ENCODE measurements at places on chromosomes 5 and 9.

DNA sequence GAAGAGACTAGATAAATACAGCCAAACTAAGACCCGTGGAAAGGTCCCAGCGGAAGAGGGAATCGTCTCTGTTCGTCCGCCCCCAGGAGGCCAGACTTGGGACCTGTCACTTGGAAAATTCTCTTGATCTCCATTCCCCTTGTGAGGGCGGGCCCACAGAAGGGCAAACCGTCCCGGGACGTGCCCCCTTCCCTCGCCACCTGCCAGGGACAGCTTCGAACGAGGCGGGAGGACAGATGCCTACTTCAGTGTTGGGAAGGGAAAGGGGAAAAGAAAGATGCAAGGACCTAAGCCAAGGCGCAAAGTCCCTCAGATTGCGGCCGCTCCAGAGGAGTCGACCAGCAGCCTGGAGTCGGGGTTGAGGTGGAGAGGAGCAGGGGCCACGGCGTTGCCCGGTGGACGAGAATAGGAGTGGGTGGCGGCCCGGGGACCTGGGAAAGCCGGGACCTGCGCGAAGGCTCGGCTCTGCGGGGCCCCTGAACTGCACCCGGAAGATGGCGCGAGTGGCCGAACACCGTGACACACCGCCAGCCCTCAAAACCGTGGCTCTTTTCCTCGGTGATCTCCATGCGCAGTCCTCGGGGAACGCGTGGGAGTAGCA, 4.4 kb upstream of the EBF1 start:
- peak; percentile 42 for DNase-seq

GRCh38 chr5:53667621-53668020, 107.2 kb downstream of the NDUFS4 start:
- DNase-seq: no peak

DNA sequence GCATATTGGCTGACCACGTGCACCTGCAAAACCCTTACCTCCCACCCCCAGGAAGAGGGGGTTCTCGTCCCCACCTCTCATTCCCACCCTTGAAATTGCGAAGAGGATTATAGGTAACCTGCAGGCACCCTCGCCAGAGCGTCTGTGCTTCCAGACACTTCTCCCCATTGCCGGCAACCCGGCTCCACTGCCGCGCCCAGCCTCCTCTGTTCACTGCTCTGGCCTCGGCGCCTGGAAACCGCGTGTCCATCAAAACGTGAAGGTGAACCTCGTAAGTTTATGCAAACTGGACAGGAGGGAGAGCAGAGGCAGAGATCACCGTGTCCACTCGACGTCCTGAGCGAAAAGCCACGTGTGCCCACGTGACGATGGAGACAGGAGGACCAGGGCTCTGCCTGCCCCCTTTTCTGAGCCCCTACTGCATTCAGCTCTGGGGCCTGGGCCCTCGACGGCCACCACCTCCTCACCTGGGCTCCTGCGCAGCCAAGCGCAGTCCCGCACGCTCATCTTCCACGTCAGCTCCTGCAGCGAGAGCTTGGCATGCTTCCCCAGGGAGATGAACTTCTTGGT, 1.9 kb downstream of the TERT start:
- no peak for DNase-seq

GRCh38 chr5:112706446-112707016, 31.2 kb upstream of the APC start:
- no peak for DNase-seq

DNA sequence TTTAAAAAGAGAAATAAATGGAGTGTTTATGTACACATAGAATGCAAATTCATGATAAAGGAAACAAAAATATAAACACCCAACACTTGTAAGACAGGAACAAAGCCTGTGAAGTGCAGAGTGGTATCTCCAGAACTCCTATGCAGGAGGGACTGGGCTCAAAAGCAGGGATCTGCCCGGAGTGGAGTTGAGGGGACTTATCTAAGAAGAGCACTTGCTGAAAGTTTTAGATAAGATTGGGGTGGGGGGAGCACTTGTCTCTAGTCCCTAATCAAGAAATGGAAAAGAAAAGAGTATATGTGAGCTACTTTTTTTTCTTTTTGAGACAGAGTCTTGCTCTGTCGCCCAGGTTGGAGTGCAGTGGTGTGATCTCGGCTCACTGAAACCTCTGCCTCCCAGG, 840.4 kb downstream of the MAT2B start:
- no peak for DNase-seq

GRCh38 chr9:22169243-22169642, 160.1 kb upstream of the CDKN2B start:
- DNase-seq: peak; percentile 63

GRCh38 chr5:74630453-74631066, 10.0 kb downstream of the ENC1 start:
- peak; percentile 68 for DNase-seq

DNA sequence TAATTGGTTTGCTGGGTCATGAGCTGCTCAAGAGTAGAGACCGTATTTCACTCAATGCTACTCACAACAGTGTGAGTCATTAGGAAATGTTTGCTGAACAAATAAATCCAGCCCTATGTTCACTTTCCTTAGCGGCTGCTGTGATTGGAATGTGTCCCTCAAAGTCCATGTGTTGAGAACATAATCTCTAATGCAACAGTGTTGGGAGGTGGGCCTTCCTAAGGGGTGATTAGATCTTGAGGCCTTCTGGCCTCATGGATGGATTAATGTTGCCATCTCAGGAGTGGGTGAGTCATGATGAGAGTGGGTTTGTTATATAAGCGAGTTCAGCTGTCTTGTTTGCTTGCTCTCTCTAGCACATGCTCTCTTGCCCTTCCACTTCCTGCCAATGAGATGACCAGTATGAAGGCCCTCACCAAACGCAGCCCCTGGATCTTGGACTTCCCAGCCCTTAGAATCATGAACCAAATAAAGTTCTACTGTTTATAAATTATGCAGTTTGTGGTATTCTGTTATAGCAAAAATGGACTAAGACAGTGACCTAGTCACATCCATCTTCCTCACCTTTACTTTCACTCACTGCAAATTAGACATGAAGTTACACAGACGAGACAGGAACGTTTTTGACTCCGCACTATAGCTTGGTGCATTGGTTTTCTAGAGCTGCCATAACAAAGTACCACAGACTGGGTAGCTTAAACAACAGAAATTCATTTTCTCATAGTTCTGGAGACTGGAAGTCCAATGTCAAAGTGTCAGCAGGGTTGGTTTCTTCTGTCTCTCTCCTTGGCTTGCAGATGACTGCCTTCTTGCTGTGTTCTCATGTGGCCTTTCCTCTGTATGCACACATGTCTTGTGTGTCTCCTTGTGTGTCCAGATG, 50.9 kb upstream of the FAM169A start:
- DNase-seq: no peak

GRCh38 chr9:15373881-15374280, 48.8 kb upstream of the SNAPC3 start:
- DNase-seq: no peak

DNA sequence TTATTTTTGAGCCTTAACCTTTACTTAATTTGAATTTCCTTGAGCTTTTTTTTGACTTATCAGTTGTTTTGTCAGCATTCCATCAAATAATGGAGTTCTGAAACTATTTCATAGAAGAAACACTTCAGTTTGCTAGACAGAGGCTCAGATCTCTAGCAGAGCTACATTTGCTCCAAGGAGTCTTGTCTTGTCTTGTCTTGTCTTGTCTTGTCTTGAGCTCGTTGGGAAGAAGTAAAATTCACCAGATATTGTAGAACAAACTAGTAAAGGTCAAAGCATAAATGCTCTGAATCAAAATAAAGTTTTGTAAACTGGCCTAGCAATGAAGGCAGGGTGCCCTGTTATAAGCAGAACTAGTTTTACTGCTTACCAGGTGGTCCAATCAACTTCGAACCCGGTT, 33.5 kb downstream of the RAB24 start:
- no peak for DNase-seq

DNA sequence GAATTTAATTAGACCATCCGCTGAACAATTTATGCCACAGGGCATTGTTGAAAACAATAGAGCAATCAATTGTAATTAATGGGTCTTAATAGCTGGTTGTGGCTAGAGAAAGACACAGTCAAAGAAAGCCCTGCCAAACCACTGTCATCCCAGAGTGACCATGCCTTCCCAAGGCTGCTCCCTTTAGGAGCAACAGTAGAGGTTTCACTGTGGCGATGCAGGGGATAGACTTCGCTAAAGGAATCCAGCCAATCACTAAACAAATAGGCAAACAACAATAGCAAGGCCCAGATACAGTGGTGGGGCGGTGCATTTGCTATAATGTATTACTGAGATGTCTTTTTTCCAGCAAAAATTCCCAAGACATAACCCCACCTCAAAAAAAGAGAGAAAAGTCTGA, 87.8 kb upstream of the SLC27A6 start:
- DNase-seq: no peak

DNA sequence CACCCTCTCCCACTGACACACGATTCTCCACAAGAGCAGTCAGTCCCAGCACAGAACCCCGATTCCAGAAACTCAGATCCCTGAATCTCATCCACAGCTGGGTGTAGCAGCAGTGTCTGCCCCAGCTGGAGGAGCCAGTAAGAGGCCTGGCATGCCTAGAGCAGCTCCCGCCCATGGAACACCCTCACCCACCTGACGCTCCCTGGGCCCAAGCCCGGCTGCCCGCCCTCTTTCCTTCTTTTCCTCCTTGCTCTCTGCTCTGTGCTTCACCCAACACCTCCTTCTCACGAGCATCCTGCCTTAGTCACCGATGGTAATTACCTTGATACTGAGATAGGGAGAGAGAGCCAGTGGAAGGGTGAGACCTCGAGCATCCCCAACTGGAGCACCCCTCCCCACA, 8.7 kb downstream of the PCDH1 start:
- no peak for DNase-seq

DNA sequence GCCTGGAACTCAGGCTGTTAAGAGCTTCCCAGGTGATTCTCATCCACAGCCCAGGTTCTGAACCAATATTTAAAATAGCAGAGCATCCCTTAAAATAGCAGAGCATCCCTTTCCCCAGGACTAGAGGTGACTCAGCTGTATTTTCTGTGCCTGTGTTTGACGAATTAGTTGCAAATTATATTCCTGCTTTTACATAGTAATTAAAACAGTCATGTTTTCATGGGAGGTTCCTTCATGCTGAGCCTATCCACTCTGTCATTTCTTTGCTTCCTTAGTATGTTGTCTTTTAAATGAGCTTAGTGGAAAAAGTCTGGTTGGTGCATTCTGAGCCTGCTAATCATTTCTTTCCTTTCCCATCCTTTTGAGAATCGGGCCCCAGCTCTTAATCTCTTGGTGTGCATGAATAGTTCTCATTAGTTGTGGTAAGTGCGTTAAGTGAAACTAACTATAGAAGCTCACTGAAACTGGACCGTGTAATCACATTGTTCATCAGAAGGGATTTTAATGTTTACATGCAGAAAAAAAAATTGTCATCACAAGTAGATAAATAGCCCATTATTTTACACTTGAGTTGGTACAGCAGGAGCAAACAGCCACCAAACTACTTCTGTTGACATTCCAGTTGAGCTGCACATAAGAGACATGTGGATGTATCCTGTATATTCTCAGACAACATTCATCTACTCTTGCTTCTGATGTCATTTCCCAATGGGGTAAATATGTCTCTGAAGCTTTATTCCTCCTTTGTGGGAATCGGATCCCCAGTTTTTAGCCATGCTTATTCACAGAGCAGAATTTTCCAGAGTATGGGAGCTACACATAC, 596.9 kb upstream of the WWC1 start:
- DNase-seq: no peak

GRCh38 chr9:106689089-106689488, 173.9 kb upstream of the ZNF462 start:
- DNase-seq: no peak

DNA sequence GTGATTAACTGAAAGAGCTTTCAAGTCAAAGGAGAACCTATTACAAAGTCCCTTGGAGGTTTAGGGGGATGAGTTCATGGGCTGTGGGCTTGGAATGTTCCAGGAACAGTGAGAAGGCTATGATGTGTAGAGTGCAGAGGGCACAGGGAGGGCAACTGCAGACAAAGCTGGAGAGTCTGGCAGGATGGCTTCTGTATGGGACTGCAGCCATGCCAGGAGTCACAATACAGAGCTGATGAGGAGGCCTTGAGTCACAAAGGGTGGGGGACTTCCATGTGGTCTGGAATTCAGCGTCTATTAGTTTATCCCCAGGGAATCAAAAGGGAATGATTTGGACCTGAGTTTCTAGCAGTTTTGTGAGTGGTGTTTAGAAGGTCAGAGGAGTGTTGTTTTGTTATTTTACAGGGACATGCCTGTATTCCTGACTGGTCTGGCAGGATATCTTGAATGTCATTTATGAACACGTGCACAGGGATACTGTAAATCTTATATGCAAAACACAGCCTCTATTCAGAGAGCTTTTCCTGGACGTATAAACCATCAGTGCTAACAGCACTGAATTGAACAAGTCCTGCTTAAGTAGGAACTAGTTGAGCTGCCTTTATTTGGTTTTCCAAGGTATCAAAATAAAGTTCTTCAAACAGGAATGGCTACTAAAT, 14.3 kb upstream of the TEK start:
- DNase-seq: no peak

GRCh38 chr5:160844177-160844576, 7.8 kb downstream of the ATP10B start:
- no peak for DNase-seq

- peak; percentile 47 for DNase-seq
Measured at GRCh38 chr5:172559004-172559932, 81.8 kb upstream of the NEURL1B start.

GRCh38 chr5:79416499-79416898, 97.4 kb downstream of the HOMER1 start:
- no peak for DNase-seq

- no peak for DNase-seq
Measured at GRCh38 chr9:73807952-73808351, 656.3 kb downstream of the ANXA1 start.

DNA sequence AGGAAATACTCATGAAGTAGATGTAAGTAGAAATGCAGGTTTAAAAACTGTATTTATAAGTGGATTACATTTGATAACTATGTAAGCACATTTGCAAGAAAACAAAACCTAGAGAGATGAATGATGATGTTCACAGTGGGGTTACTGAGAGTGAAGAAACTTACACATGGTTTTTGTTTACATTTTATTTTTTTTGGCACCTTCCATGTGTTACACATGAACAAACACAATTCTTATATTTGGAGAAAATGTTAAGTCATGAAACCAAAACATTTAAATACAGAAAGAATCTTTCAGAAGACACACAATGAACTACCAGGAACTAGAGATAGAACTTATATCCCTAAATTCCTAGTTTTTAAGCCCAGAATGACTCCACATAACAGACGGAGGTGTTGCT, 51.5 kb upstream of the SPATA31E1 start:
- no peak for DNase-seq

- no peak for DNase-seq
Measured at GRCh38 chr5:148152781-148153180, 15.6 kb upstream of the SPINK14 start.

DNA sequence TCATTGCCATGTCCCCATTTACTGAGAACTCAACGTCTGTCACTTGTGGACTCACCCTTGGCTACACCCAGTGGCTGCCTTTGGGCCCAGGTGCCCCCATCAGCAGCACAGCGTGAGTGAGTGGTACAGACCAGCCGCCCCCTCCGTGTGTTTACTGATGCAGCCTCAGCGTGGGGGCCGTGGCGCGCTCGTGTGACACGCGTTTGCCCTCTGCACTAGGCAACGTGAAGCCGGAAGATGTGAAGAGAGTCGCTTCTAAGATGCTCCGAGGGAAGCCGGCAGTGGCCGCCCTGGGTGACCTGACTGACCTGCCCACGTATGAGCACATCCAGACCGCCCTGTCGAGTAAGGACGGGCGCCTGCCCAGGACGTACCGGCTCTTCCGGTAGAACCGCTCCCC, 12.4 kb downstream of the PMPCA start:
- DNase-seq: no peak

Data from fibroblast of skin of left quadriceps (primary cell).